ENCODE measurements at places on chromosomes 16 and 17.

GRCh38 chr17:7548585-7549400 lies at the start of gene TNFSF12:
Gene TNFSF12, plus strand, starts transcription at chr17:7549058. Its CDS starts 96 bp downstream, at chr17:7549154.
- peak; percentile 45 for DNase-seq

- no peak for DNase-seq
Measured at GRCh38 chr16:64375391-64375980, 746.4 kb downstream of the CDH11 start.

- no peak for DNase-seq
Measured at GRCh38 chr16:90037276-90037675, 18.0 kb upstream of the DBNDD1 start.

- DNase-seq, result peak; percentile 28
Measured at GRCh38 chr16:86016201-86016965, 117.4 kb downstream of the IRF8 start.

GRCh38 chr17:2985318-2985717 lies 78.1 kb downstream of the OR1D5 start:
- DNase-seq, result no peak

GRCh38 chr16:73864868-73865267 lies 431.7 kb upstream of the PSMD7 start:
- DNase-seq, result no peak

DNA sequence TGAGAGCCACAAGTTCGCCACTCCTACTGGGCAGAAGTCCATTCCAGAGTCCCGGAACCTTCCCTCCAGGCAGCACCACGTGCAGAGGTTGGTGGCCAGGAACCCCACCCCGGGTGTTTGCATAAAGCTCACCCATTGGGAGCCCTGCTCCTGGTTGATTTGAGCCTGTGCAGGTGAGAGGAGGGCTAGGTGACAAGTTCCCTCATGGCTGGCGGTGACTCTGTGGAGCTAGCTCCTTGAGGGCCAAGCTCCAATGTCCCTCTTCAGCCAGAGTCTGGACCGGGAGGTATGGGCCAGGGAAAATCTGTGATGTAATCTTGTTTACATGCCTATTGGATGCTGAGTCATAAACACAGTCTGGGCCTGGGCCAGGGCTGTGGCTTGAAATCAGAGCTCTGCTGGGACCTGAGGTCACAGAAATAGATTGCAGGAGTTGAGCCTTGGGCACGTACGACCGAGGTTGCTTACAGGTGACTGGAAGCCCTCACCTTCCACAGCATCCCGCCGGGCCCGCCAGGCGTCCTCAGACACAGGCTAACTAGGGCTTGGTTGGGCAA lies 118.9 kb downstream of the AATF start:
- DNase-seq, result no peak

- DNase-seq, result no peak
Measured at GRCh38 chr16:17396762-17397498, 73.8 kb downstream of the XYLT1 start.

GRCh38 chr17:66730461-66730923 lies 104.4 kb upstream of the CACNG5 start:
- DNase-seq, result no peak

DNA sequence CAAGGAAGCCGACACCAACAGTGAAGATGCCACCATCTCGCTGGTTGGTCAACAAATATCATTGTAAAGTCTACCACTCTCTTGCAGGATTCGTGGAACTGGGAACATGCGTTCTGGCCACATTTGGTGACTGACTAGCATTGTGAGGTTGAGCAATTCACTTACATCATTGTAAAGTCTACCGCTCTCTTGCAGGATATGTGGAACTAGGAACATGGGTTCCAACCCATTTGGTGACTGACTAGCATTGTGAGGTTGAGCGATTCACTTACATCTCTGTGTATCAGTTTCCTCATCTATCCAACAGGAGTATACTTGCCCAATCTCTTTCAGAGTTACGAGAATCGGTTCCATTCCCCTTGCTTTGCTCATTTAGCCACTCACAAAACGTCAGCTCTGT lies 42.6 kb upstream of the RPH3AL start:
- DNase-seq, result no peak

GRCh38 chr17:56011406-56012131 lies 141.7 kb upstream of the ANKFN1 start:
- DNase-seq, result no peak

DNA sequence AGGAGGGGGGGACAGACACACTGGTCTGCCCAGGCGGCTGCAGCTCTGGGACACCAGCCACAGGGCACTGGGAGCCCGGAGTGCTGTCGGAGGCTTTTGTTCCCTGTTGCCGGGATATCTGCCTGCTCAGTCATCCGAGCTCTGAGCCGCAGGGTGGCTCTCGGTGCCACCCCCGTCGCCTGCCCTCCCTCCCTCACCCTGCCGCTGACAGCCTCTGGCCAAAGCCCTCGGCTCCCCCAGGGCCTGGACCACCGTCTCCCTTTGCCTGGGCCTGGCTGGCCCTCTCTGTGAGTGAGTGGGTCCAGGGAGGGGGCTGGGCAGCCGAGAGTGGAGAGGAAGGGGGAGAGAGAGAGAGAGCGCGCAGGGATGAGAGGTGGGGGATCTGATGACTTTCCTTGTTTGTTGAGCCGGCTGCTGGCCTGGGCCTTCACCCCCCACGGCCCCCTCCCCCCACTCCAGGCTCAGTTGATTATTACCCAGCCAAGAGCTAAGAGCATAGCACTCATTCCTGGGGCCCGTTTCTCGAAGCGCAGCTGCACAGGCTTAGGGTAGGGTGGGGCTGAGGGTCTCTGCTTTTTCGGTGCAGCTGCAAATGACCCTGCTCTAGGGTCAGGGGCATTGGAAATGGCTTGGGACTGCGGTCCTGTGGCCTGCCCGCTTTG lies 2.7 kb downstream of the FOXJ1 start:
- DNase-seq, result no peak

GRCh38 chr17:40303708-40304551 lies 5.0 kb upstream of the RARA start:
- DNase-seq, result no peak

DNA sequence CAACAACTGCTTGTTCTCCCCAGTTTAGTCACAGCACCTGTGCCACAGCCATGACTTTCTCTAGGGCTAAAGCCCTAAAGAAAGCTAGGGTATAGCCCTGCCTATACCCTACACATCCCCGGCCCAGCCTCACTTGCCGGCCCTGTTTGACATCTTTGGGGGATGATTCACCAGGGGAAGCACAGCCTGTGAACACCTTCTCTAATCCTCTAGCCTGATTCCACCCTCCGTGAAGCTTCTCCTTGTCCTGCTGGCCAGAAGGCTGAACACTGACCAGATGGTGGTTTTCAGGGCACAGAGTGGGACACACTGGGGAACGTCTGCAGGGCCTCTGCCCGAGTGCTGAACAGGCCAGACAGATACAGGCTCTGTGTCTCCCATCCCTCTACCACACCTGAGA lies 6.0 kb downstream of the CLEC16A start:
- DNase-seq, result no peak

DNA sequence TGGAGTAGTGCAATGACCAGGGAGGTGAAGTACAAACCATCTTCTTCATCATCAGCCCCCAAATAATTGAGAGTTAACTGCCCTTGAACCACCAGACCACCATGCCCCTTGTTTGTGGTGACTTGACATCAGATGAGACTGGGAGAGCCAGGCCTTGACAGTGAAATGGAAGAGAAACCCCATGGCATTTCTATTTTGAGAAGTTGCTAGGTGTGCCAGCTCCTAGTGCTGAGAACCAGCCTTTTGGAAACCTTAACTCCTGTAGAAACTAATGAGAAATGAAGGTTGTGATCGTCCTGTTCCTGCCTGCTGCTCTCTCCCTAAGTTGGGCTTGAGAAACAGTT lies 2.8 kb downstream of the TMEM94 start:
- DNase-seq, result no peak

GRCh38 chr16:29237971-29238370 lies 168.5 kb downstream of the NPIPB11 start:
- DNase-seq, result no peak

All from stimulated activated CD4-positive, alpha-beta T cell treated with anti-CD3 and anti-CD28 coated beads, Interleukin-1b, Interleukin-23, amount 100 ng/mL, for 4 hours (primary cell).